ENCODE measurements at places on chromosomes 2 and 18.
A peak's percentile ranks its signal among the peaks of the same experiment; 100 is the strongest.

- no peak for DNase-seq
Observed at GRCh38 chr2:127047716-127048617, 59.0 kb downstream of the BIN1 start.

- DNase-seq, result no peak
Observed at GRCh38 chr2:225033440-225034318, 8.6 kb downstream of the DOCK10 start.

GRCh38 chr2:104033399-104033798, 820.5 kb upstream of the POU3F3 start:
- no peak for DNase-seq

- no peak for DNase-seq
Observed at GRCh38 chr2:109367683-109368082, 238.7 kb downstream of the SH3RF3 start.

DNA sequence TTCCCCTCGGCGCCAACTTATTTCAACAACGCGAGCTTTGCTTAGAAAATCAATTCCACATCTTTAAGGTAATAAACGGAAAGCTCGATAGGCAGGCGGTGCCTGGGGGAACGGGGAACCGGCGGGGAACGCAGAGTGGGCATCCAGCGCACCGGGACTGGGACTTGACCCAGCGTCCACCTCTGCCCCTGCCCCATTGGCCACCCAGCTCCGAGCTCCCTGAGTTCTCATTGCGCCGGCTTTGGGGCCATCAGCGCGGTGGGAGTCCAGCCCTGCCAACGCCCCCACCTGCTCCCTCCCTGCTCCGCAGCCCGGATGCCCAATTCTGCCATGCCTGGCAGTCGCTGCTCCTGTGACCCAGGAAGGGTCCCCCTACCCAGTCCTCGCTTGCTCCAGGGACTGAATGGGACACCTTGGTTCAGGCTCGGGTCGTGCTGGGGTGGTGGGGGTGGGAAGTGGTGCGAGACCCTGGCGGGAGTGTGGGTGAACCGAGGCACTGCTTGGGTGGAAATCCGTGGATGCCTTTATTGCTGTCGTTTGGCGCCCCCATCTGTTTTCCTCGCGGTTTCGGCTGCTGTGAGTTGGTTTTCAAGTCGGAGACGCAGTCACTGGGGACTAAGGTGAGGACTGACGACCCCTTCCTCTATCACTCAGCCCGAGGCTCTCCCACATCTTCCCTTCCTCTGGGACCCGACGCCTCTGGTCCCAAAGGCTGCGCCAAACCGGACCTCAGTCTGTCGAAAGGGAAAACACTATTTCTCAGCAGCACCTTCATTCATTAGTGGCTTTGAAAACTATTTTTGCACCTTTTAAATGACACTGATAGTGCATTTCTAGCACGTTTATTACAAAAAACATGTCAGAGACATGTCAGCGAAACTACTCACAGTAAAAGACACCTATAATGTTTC, 2.4 kb upstream of the EVX2 start:
- peak; percentile 60 for DNase-seq

DNA sequence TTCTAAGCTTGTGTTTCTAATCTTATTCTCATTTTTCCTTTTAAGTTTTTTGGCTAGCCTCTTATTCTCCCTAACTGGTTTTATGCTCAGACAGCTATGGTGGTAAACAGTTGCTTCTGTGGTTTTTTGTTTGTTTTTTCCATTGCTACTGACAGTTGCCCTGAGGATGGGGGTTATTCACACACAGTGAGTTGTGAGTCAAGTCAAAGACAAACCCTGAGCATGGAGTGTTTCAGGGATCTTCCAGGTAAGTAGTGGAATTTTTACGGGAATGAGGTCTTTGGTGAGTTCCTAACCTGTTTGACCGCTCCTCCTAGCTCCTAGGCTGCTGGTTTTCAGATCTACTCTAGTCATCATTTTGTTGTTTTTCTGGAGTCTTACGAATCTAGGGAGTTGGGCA, 162.8 kb downstream of the ZNF407 start:
- DNase-seq, result no peak

Data from NCI-H1694 treated with DMSO at 0.1 percent for 48 hours (cell line).